NCI-H1417 (cell line): ENCODE measurements at places on chromosomes 5 and 9.

GRCh38 chr5:73121119-73121463, 716 bp downstream of the TMEM171 start:
- DNase-seq = no peak

DNA sequence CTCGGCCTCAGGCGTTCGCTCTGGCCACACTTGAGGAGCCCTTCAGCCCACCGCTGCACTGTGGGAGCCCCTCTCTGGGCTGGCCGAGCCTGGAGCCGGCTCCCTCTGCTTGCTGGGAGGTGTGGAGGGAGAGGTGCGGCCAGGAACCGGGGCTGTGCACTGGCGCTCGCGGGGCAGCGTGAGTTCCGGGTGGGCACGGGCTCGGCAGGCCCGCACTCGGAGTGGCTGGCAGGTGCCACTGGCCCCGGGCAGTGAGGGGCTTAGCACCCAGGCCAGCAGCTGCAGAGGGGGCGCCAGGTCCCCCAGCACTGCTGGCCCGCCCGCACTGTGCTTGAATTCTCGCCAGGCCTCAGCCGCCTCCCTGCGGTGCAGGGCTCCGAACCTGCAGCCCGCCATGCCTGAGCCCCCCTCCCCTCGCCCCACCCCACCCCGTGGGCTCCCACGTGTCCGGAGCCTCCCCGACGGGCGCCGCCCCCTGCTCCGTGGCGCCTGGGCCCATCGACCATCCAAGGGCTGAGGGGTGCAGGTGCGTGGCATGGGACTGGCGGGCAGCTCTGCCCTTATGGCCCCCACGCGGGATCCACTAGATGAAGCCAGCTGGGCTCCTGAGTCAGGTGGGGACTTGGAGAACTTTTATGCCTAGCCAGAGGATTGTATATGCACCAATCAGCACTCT, 138.2 kb downstream of the PDZD2 start:
- no peak for DNase-seq

- no peak for DNase-seq
Observed at GRCh38 chr5:172869691-172870090, 35.6 kb downstream of the ERGIC1 start.

GRCh38 chr9:102428305-102428704, 566.8 kb upstream of the CYLC2 start:
- DNase-seq = no peak

DNA sequence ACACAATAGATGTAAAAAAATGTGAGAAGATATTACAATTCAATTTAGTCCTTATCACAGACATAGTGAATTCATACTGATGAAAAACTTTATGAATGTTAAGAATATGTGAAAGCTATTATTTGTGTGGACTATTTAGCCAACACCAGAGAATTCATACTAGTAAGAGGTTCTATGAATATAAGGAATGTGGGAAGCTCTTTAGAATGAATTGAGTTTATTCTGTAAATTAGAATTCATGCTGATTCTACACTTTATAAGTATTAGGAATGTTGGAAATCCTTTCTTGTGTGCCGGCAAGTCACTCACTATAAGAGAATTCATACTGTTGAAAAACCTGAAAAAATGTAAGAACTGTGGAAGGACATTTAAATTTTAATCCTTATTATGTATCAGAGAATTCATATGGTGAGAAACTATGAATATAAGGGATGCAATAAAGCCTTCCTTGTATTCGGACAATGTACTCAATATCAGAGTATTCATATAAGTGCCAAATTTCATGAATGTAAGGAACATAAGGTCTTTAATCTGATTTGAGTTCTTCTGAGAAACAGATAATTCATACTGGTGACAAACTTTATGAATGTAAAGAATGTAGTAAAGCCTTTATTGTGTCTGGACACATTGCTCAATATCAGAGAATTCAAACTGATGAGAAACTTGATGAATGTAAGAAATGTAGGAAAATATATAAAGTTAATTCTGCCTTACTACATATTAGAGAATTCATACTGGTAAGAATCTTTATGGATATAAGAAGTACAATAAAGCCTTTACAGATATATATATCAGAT, 21.6 kb upstream of the PCDHA1 start:
- no peak for DNase-seq

DNA sequence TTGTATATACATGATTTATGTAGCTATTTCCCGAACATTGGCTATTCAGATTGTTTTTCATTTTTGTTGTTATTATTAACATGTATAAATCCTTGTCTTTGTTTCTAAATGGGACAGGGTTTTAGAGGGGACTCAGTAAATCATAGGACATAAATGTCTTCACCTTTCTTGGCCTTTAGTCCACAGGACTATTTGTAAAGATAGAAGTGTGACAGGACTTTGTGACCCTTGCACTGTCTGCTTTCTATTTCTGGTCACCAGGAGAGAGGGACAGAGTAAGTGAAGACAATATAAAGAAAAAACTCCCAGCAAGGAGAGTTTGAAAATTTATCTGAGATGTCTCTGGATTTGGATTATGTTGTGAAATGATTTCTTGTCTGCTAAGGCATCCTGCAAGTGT, 78.6 kb upstream of the GOLM1 start:
- peak; percentile 14 for DNase-seq

DNA sequence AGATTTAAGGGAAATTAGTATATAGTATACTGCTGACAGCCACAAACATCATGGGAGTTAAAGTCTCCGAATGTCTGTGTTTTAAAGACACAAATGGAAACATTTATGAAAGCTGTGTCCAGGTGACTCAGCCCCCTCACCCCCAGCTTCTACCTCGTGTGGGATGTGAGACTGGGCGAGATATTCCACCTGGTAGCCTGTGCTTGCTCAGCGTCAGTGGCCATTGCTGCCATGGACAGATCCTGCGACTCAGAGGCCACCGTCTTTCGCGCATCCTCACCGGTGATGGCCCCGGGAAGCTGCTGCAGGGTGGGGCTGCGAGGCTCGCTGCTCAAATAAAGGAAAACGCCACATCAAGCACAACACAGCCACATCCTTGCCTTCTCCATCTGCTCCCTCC, 31.2 kb upstream of the EXOC3 start:
- peak; percentile 27 for DNase-seq

DNA sequence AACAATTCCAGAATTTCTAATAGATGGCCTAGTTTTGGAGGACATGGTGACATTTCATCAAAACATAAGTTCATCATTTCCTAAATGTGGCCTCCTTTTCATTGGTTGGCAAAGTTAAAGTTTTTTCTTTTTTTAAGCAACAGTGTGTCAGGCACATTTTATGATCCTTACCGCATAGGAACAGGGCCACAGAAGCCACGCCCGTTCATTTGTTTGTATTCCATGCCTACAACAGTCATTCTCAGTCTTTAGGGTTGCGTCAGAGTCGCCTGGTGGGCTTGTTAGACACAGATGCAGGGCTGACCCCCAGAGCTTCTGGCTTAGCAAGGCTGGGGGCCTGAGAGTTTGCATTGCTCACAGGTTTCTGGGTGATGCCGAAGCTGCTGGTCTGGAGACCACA, 130.2 kb downstream of the HSD17B3 start:
- no peak for DNase-seq

DNA sequence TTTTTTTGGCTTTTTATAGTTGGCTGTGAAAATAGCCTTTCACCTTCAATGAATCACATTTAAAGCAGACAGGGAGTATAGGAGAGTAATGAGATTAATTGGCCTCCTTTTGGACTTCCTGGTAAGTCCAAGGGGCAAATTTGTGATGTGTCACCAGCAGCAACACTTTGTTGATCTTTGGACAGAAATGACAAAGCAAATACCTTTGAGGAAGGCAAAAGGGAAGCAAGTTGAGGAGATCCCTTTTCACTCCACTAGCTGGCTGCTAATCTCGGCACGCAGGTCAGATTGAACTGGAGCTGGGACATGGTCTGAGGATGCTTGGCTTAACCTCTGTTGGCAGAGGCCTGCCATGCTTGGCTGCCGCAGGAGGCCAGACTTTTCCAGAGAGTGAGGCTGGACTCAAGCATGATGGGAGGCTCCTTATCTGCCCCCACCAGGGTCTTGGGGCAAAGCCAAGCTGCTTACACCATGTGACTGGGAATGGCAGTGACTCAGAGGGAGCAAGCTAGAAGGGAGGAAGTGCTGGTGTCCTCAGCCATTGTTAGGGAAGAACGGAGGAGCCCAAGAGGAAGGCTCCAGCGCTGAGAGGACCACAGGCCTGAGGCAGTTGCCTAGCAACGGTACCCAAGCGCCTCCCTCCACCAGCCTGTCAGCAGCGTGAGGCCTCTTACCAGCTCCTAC, 174.5 kb upstream of the MAP1B start:
- peak; percentile 29 for DNase-seq

- no peak for DNase-seq
Observed at GRCh38 chr9:93081931-93082330, 14.1 kb upstream of the CARD19 start.

DNA sequence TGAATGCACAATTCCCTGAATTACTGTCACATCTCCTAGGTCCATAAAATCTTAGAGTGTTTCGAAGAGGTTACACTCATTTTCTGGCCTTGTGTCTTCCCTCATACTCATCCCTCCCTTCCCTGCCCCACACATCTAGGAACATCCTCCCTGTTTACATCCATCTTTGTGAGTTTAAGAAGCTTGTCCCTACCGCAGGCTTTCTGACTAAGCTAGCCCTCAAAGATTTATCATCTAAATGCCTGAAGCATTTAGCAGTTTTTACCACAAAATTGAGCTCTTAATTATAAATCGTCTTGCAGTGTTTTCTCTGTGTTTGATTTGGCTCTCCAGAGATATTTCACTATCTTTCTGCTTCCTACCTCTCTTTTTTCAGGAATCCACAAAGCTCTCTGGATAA, 374.8 kb downstream of the KIAA0825 start:
- DNase-seq = no peak

DNA sequence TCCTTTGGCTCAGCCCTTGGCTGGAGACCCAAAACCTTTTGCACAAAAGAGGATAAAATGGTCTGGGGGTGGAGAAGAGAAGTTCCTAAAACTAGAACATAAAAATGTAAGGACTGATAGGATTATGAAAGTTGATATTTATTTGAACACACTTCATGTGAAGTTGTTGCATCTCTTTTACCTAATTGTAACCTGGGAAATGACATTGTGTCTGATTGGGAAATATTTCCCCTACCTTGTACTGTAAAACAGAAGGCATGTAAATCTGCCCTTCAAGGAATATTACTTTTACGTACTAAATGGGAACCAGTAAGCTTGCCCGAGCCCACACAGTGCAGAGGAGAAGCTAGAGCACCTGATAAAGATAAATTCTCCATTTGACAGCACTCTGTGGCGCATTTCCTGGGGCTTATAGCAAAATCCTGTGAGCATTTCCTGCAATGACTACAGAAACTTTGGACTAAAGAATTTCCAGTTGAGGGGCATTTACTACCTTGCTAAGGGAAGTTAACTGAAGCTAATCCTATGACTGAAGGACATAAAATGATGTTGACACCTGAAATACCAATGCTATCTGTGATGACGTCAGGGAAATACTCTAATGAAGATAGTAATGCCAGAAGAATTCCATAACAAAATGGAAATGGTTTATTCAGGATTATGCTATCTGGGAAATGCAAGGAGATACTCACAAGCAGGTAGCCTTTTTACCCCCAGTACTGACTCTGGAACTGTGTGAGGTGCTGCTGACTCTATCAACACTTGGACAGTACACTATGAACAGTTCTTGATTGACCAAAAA, 78.3 kb upstream of the LIFR start:
- no peak for DNase-seq

DNA sequence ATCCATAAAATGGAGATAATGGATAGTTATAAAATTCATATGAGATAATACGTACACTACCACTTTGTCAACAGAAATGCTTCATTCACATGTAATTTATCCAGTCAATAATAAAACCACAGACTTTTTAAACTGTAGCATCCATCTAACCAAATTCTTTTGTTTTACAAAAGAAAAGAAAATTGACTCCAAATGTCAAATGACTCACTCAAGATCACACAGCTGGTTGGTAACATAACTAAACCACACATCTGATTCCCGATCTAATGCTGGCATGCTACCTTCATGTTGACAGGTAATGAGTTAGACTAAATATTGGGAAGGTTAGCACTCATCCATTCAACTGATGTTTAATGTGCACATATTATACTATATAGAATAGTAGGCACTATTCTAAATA, 4.9 kb downstream of the FRMD3 start:
- DNase-seq = no peak

DNA sequence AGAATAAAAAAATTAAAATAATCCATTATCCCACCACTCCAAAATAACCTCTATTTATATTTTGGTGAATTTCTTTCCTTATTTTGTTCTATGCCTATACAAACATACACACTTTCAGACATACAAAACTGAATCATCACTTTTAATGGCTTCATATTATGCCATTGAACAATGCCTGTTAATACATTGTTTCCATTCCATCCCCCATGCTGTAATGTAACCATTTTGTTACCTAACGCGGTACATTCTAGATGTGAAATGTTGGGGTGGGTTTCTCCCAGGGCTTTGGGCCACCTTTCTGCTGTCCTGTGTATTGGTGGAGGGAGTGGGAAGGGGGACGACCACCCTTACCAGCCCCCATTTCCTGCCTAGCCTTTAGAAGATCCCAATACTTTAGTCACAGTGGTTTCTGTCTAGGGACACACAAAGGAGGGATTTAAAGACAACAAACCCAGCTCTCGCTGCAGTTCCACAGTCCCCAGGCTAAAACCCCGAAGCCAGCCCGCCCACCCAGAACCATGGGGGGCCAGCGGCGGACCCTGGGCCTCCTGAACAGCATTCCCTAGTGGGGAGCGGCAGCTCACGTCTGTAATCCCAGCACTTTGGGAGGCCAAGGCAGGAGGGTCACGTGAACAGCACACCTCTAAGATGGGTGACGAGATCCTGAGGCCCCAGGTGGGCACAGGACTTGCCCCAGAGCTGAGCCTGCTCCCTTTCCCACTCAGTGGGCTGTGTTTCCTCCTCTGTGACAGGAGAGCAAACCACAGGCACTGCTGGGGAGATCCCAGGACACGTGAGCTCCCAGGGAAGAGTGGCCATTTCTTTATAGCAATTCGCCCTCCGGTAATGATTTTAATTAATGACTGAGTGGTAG, 56.9 kb upstream of the STXBP1 start:
- DNase-seq = peak; percentile 37

DNA sequence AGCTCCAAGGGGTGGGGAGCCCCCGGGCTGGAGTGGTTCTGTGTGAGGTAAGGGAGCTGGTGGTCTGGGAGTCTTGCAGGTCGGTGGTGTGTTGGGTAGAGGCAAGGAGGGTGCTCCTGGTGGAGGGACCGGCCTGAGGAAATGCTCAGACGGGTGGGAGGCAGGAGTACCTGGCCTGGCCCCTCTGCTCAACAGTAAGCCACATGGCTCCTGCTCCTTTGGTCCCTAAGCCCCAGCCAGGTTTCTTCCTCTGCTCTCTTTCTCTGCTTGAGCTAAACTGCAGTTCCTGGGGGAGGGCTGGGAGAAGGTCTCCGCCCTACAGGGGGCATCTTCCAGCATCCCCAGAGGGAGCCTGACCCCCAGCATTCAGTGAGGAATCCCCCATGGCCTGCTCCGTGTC, 17.2 kb downstream of the TSPAN17 start:
- DNase-seq = no peak
